ENCODE measurements at places on chromosomes 12 and 14.
A peak's percentile ranks its signal among the peaks of the same experiment; 100 is the strongest.

DNA sequence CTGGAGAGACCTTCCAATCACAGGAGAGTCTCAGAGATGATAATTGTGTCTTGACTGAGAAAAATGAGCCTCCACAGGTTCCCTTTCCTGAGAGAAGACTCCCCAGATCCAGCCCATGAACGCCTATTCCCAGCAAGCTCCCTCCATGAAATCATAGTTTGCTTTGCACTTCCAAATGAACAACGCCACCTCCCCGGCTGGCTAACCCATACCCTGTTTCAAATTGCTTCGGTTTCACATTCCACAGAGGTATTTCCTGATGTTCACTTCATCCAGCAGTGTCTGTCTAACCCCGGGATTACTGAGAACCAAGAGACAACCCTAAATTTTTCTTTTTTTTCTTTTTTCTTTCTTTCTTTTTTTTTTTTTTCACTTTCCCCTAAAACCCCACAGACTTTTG is 124.1 kb upstream of the RFLNA start:
- DNase-seq = no peak

DNA sequence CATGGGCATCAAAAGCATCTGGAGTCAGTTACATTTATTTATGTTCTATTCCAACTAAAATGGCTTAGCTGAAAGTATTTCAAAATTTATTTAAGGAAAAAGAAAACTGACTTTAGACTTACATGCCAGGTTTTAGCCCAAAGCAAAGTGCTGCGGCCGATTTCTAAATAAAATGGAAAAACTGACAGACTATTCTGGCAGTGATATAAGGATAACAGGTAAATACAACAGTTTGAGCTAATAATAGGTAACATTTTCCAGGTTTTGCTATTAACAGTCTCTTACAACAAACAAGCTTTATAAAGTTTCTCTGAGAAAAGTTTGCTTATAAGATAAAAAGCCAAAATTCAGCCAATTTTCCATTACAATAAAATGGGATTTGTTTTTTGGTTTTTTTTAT is 937.2 kb upstream of the FLRT2 start:
- no peak for DNase-seq

GRCh38 chr12:105805730-105806399 is 332.9 kb downstream of the NUAK1 start:
- DNase-seq = no peak

GRCh38 chr12:107144441-107144840 is 51.1 kb upstream of the CRY1 start:
- no peak for DNase-seq

DNA sequence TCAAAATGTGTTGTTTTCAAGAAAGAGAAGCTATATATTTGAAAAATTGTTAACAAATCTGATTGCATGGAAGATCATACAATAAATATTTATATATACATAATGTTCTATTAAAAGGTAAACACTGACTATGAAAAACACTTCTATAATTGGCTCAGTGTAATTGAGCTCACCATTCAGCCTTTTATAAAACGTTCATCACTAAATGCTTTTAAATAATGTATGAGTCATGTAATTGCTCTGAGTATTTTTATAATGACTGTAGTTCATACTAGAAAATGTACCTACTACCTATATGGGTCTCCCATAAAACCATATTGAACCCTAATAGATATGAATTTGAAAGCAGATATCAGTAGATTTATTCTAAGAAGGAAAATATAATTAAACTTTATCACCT is 240.4 kb upstream of the MGAT4C start:
- no peak for DNase-seq

GRCh38 chr14:85580536-85581140 is 50.7 kb downstream of the FLRT2 start:
- no peak for DNase-seq

DNA sequence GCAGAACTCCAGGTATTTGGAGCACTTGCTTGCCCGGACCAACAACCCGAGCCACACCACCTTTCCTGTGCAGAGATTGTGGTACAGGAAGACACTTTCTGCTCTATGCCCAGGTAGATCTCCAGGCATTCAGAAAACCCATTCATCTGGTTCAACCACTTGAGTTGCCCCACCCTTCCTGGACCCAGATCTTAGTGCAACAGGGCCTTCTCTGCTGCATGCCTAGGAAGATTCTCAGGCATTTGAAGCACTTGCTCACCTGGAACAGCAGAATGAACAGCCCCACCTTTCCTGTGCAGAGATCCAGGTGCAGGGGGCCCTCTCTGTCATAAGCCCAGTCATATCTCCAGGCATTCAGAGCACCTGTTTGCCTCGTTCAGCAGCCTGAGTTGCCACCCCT is 412.8 kb upstream of the MGAT4C start:
- DNase-seq = no peak

GRCh38 chr14:72743626-72744025 is 150.3 kb downstream of the DPF3 start:
- DNase-seq = no peak

DNA sequence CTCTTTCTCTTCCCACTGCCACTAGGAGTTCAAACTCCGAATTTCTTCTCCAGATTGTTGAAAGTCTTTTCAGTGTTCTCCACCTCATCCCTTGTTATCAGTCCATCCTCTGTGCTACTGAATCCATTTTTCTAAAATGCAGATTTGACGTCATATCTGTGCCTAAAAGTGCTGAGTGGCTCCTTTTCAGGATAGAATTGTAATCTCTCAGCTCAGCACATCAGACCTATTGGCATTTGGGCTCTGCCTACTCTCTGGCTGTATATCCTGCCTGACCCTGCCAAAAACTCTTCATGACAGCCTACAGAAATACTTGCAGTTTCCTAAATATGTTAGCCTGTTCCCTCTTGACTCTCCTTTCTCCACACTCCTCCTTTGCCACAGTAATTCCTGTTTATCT is 1.1 kb upstream of the RABGGTA start:
- DNase-seq = no peak

GRCh38 chr12:88181881-88182280 is 39.8 kb downstream of the TMTC3 start:
- no peak for DNase-seq

DNA sequence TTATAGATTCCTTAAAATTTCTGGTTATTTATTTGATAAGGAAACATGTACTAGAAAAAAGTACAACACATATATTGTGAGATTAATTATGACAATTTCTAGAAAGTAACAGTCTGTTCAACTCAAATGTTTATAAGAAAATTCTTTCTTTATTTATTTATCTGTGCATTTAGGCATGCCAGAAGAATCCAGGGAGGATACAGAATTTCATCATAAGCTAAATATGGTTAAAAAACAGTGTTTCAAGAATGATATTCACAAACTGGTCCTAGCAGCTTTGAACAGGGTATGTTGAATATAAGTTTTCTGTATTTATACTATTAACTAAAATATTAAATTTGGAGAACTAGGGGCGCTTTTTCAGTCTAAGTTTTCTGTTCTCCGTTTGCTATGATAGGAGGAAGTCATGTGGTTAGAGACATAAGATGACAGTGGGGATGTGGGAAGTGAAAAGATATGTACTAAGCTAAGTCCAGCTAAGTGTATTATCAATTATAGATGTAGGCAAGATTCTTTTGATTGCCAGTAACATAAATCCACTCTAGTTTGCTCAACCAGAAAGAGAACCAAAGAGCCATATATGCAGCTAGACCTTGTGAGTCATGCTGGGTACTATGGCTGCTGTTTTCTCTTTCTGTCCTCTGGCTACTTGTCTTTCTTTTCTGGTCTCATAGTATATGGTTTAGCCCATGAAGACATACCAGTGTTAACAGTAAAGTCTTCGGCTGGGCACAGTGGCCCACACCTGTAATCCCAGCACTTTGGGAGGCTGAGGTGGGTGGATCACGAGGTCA is 39.0 kb downstream of the LRRK2 start:
- DNase-seq = no peak

- DNase-seq = no peak
These were observed 860.0 kb downstream of the RPS29 start for GRCh38 chr14:48726080-48726642.

GRCh38 chr14:93741556-93742230 is 46.6 kb downstream of the PRIMA1 start:
- no peak for DNase-seq

DNA sequence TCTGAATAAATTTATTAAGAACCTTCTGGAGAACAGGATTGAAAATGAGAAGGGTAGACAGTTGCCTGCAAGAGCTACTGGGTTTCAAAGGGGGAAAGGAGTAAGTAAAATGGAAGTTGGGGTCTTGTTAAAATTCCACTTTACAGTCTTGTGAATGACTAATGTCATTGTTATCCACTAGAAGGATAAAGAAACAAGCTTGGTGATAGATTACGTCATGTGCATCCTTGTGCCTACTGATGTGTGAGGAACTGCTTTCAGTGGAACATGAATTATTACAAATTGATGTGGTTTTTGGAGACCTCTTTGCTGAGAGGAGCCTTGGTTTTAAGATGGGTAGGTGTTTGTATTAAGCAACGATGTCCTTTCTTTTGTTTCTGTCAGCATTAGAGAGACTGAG is 272.5 kb upstream of the PRICKLE1 start:
- peak; percentile 51 for DNase-seq

DNA sequence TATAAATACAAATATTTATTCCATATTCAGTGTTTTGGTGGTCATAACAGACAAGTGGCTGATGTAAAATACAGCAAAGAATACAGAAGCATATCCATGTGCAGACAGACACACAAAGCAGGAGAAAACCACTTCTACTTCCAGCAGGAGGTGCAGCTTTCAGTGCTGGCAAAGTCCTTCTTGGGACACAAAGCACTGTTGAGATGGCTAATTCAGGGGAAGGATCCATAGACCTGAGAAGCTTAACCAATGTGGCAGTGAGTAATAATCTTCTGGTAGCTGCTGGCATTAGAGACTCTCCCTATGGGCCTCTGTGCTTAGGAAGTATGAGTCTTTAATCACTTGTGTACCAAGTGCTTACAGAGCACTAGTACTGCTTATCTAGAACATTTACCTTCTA is 26.8 kb downstream of the AMN1 start:
- DNase-seq = peak; percentile 10

Measured in HTR-8/SVneo (cell line).